Activated CD4-positive, alpha-beta memory T cell treated with anti-CD3 and anti-CD28 coated beads for 36 hours (primary cell): ENCODE measurements at places on chromosomes 3 and 15. TPM values are rescaled to one million over a fixed set of nuclear protein-coding genes. Genes with fewer than 3 reads are reported as not detected.

The CLEC3B gene
- total RNA-seq, result not detected

The ROPN1 gene
- total RNA-seq, result not detected

The LTK gene
- 0.29 TPM for total RNA-seq

The CFAP100 gene
- not detected for total RNA-seq

The ETV5 gene
- total RNA-seq, result 0.74 TPM

The EFCC1 gene
- total RNA-seq, result 0.12 TPM

The ALDH1A3 gene
- total RNA-seq, result not detected

The CAPN3 gene
- total RNA-seq, result 2.7 TPM

The FEM1B gene
- total RNA-seq, result 32.6 TPM

The PLEKHO2 gene
- 15.6 TPM for total RNA-seq

The IL17RB gene
- total RNA-seq, result 1.1 TPM

The NPAP1 gene
- total RNA-seq, result not detected

DNA sequence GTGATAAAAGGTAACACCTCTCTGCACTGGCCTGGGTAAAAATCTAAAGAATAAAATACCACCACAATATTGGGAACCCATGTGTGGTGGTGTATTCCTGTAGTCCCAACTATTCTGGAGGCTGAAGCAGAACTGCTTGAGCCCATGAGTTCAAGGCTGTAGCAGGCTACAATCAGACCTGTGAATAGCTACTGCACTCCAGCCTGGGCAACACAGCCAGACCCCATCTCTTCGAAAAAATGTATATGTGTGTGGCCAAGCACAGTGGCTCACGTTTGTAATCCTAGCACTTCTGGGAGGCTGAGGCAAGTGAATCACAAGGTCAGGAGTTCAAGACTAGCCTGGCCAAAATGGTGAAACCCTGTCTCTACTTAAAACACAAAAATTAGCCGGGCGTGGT is 1.8 kb upstream of the RPL14 start:
- no peak for DNase-seq

DNA sequence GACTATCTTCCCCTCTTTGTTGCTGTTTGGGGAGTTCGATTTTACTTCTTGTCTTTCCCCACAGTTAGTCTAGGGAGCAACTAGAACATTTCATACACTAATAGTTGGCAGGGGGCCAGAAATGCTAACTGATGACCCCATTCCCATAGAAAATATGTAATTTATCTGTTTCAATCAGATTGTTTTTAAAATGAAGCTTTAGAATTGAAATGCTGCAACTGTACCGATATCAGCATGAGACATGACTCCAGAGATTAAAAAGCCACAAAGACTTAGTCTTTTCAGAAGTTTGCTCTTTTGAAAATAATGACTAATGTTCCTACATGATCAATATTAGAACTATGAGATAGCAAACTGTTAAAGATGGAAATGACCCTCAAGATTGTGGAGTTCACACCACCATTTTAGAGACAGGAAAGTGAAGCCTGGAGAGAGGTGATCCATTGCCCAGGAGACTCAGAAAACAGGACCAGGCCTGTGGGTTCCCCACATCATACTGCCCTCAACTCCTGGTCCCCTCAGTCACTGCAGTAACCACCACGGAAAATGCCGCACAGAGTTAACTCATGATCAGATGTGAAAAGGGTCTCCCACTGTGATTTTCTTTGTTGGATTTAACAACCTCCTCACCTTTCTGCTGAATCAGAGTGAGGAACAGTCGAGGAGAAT is 130.3 kb downstream of the CHDH start:
- no peak for DNase-seq

GRCh38 chr3:56835650-56836227 is 34.0 kb upstream of the ARHGEF3 start:
- no peak for DNase-seq

DNA sequence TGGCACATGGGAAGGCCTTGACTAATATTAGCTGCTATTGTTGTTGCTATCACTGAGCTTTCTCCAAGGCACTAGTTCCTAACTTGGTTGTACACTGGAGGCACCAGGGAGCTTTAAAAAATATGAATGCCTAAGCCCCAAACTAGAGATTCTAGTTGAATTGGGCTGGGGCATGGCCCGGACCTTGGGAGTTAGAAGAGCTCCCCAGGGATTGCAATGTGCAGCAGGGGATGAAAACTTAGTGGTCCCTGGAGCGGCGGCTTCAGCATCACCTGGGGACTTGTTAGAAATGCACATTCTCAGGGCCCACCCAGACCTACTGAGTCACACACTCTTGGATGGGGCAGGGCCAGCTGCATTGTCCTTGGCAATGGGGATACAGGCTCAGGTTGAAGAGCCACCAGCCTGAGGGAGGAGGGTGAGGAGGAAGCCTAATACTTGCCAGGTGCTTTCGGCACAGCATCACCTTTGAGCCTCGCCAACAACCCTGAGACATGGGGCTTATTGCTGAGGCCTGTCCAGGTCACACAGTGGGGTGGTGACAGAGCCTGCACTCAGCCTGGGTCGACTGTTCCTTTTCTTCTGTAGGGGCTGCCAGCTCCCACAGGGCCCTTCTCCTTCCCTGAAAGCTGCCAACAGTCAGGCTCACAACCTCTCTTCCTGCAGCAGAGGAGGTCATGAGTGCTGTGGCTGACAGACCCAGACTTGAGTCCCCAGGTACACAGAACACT is 84.5 kb downstream of the ATP2B2 start:
- no peak for DNase-seq

DNA sequence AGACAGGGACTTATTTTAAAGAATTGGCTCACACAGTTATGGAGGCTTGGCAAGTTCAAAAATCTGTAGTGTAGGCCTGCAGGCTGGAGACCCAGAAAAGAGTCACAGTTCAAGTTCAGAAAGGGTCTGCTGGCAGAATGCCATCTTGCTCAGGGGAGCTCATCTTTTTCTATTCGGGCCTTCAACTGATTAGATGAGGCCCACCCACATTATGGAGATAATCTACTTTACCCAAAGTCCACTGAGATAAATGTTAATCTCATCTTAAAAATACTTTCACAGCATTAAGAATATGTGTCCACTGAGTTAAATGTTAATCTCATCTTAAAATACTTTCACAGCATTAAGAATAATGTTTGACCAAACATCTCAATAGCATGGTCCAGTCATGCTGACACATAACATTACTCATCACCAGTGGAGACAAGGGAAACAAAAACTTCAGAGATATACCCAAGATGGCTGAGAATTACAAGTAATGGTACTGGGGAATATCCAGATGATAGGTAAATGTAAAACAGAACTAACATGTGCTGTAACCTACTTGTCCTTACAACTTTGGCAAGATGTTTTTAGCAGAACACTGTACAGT is 74.3 kb upstream of the STAC start:
- DNase-seq, result no peak

- no peak for DNase-seq
These were observed 11.7 kb upstream of the PDCD6IP start for GRCh38 chr3:33786565-33787327.

- DNase-seq, result no peak
These were observed 649 bp upstream of the PIK3CB start for GRCh38 chr3:138835397-138835757.

- DNase-seq, result no peak
These were observed 5.7 kb upstream of the CCNB2 start for GRCh38 chr15:59099162-59099685.

DNA sequence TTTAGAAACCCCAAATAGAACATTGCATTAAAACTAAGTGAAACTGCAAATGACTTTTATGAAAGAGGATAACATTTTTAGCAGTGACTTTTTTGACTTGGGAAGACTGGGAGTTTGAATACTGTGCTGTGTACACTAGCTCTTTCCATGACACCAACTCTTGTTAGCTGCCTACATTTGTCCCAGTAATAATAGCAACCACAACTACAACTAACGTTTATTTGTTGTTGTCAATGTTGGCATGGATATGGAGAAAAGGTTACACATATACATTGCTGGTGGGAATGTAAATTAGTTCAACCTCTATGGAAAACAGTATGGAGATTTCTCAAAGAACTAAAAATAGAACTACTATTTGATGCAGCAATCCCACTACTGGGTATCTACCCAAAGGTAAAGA is 329.6 kb upstream of the ADAMTS9 start:
- no peak for DNase-seq

DNA sequence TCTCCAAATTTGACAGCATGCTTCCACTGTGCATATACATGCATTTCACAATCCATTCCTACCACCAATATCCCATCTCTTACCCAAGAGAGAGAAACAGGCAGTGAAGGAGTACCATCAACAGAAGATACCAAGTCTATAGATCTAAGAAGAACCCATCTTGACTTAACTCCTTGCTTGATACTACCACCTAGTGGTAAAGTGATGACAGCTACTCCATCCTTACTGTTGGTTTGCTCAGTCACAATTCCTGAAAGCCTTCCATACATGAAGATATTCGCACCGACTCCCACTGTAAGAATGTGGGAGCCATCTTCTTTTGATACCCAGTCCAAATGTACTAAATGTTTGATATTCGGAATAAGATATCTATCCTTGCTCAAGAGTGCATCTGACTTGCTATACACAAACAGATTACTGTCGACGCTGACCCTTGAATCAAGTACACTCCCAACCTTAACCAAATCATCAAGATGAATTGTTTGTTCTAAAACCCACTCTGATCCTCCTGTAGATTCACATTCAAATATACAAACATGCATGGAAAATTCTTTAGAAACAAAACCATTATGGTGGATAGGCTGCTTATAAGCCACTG is 123.1 kb downstream of the DMXL2 start:
- no peak for DNase-seq

DNA sequence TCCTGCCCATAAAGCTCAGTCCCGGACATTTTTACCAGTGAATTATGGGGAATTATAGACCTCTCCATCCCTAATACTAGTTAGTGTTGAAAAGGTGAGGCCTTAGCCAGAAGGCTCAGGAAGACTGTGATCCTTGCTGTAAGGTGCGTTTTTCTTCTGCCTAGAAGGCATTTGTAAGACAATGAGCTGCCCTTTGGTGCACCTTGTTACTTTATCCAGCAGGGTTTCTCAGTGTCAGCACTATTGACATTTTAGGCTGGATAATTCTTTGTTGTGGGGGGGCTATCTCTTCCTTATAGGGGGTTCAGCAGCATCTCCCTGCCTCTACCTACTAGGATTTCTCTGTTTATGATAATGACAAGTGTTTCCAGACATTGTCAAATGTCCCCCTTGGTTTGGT is 108.1 kb upstream of the ABHD17C start:
- no peak for DNase-seq

GRCh38 chr15:86964271-86964670 is 884.6 kb downstream of the AGBL1 start:
- DNase-seq, result no peak

GRCh38 chr3:39144748-39145380 is 8.5 kb downstream of the CSRNP1 start:
- DNase-seq, result no peak

GRCh38 chr15:40183636-40184463 is 23.0 kb downstream of the BUB1B start:
- no peak for DNase-seq

- DNase-seq, result no peak
These were observed 62.9 kb upstream of the TJP1 start for GRCh38 chr15:29885183-29885582.

- DNase-seq, result no peak
These were observed 397.7 kb upstream of the EPHA6 start for GRCh38 chr3:96416549-96417255.

- DNase-seq, result no peak
These were observed 3.5 kb downstream of the DRD3 start for GRCh38 chr3:114175204-114175987.

DNA sequence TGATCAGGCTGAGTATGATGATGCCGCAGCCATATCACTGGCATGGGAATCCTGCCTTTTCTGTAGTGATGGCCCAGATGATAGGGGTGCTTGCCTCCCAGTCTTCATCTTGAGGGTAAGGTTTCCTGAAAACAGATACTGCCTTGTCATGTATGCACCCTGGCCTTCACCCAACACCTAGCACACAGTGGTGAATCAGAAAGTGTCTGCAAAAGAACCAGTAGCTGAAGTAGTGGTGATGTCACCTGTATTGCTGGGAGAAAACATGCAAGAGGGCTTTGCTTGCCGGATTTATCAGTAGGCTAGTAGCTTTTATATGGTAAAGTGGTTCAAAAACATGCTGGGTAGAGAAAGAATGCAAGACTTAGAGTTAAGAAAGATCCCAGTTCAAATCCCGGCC is 419.8 kb upstream of the WNT5A start:
- no peak for DNase-seq

DNA sequence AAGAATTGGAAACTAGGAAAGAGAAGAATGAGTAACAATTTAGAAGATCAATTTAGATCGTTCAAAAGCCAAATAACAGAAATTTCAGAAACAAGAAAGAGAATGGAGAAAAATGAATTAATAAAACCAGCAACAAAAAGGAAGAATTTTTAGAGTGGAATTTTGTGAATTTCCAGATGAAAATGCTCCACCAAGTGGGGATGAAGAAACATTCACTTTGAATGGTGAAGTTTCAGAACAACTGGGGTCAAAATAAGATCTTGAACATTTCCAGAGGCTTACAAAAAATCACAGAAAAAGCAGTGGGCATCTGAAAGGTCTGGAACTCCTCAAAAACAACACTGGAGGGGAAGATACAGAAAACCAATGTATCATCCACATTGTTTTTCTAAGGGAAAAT is 4.2 kb upstream of the MOBP start:
- no peak for DNase-seq

- peak; percentile 80 for DNase-seq
These were observed 20.4 kb upstream of the SATB1 start for GRCh38 chr3:18445401-18446148.

GRCh38 chr15:40930430-40931299 is 1.5 kb downstream of the DLL4 start:
- DNase-seq, result peak; percentile 73

GRCh38 chr3:47342151-47342550 is 38.7 kb upstream of the PTPN23 start:
- no peak for DNase-seq

DNA sequence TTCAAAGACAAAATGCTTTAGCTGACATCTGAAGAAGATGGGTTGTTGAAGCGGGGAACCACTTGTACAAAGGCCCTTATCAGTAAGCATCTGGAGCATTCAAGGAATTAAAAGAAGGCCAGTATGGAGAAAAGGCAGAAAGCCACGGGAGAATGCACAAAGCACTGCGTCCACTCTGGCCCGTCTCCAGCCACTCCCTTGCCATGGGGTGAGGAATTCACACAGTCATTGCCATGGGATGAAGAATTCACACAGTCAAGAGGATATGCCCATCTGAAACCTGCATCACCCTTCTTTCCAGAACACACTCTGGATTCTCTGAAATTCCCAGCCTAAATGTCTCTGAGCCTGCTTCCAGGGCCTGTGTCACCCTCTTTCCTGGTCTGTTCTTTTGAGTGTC is 26.7 kb upstream of the STAG1 start:
- DNase-seq, result no peak

GRCh38 chr15:49094923-49095322 is 48.7 kb upstream of the SECISBP2L start:
- DNase-seq, result no peak

DNA sequence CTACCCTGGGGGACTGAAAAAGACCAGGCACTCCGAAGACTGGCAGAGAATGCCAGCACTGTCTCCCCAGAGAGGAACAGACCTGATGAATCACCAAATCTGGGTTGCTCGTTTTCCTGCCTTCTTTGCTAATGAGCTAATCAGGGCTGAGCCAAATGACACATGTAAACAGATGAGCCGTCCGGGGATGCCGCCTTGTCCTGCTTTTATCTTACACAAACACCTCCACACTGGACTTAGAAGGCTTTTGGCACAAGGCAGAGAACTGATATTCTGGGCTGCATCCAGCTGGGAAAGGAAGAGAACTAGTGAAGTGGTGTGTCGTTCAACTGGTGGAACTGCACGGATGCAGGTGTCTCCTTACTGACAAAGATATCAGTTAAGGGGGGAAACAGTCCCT is 88.1 kb downstream of the MECOM start:
- no peak for DNase-seq
